Left ventricle myocardium inferior (tissue), 1 donor: ENCODE measurements at places on chromosomes 16 and 17. TPM values are rescaled to one million over a fixed set of nuclear protein-coding genes. Genes with fewer than 3 reads are reported as not detected.

DNA sequence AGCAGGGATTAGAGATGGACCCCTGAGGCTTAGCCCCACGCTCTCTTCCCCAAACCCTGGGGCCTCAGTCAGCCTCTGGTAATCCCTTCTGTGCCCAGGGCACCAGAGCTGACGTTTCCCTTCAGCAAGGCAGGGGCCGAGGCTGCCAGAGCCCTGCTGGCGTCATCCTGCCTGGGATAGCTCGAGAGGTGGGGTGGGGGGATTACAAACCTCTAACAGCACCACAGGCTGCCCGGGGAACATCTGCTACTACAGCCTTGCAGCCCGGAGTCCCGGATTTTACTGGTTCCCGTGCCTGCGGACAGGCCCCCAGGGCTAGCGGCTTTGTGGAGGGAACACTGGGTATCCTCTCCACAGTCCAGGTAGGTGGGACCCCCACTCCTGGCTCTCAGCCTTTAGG is at the start of gene AANAT:
Gene AANAT, plus strand, starts transcription at position 238 of the 400 bp plus-strand sequence. CDS start 1,144 bp downstream, outside the sequence.
- peaks cover 13% of the 10 kb centered on the region for H3K36me3 ChIP-seq
- no peak for DNase-seq
- H3K27me3 ChIP-seq, result no peaks in the 10 kb centered on the region
- H3K27ac ChIP-seq, result no peak within 1 kb of the TSS

DNA sequence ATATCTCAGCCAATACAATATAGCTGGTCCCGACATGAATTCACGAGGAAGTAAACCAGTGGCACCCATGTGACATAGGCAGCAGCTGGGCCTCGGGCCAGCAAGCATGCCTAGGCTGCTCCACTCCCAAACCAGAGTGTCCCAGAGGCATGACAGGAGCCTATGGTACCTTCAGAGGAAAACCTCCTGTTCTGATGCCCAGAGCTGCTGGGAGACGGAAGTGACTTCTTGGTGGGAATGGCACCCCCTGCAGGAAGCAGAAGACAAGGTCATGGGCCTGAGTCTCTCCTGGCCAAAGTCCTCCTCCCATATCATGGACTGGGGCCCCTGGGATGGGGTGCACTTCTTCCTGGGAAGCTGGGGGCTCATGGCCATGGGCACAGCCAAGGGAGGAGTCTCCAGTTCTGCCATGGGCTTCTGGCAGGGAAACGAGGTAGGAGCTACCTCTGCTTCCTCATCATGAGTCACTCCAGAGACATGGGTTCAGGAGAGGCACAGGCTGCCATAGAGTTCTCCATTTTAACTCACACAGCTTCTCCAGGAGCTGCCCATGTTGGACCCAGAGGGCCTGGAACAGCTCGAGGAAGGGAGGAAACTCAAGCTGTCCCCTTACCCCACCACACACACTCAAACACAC is 13.4 kb downstream of the FBF1 start:
- no peaks in the 10 kb centered on the region for H3K27me3 ChIP-seq
- peaks cover 17% of the 10 kb centered on the region for H3K36me3 ChIP-seq
- H3K4me1 ChIP-seq, result peaks cover 4% of the 10 kb centered on the region
- DNase-seq, result no peak
- H3K27ac ChIP-seq, result no peak overlapping the region

The EVI2A gene
- total RNA-seq, result 2.9 TPM

DNA sequence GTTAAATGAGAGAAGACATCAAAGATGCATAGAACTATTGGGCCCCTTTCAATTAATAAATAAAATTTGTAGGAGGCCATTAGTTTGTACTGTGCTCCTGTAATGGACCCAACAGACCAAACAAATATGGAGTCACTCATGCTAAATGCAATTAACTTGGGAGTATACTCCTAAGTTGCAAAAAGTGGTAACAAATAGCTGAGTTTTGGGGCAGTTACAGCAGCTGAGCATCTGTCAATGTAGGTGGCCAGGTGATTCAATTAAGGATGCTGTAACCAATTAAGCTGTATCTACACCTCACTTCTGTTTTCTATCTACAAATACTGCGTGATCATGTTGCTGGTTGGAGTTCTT is 34.9 kb downstream of the WNT9B start:
- H3K4me1 ChIP-seq, result no peaks in the 10 kb centered on the region
- H3K4me3 ChIP-seq, result no peak overlapping the region
- peaks cover 86% of the 10 kb centered on the region for H3K27me3 ChIP-seq
- DNase-seq, result no peak
- no peaks in the 10 kb centered on the region for H3K36me3 ChIP-seq
- H3K27ac ChIP-seq, result no peak overlapping the region

- peaks cover 54% of the 10 kb centered on the region for H3K4me1 ChIP-seq
- H3K27ac ChIP-seq, result no peak overlapping the region
- H3K36me3 ChIP-seq, result peaks cover 66% of the 10 kb centered on the region
- no peak for DNase-seq
- H3K4me3 ChIP-seq, result no peak overlapping the region
Measured at GRCh38 chr17:5422505-5422904, 2.5 kb downstream of the RPAIN start.

The CD300A gene
- 1.2 TPM for total RNA-seq

DNA sequence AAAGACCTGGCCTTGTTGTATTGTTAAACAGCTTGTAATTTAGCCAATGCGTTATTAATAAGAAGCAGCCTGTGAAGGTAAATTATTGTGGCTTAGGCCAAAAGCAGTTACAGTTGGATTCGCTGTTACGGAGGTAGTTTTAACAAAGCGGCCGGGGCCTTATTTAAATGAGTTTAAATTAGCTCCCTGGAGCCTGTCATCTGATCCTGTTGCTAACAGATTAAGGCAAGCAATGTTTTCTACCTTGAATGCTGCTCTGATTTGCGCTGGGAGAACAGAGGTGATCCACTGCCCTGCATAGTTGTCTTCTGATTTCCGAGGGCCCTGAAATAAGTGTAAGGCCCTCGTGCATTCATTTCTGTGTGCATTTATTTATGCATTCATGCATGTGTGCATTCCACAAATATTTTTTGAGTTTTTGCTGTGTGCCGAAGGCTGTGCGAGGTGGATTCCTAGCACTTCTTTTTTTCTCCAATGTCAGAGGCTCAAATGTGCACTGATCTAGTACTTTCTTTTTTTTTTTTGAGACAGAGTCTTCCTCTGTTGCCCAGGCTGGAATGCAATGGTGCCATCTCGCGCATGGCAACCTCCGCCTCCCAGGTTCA is 10.9 kb downstream of the SEC14L5 start:
- H3K27me3 ChIP-seq, result no peaks in the 10 kb centered on the region
- DNase-seq, result no peak
- peaks cover 5% of the 10 kb centered on the region for H3K4me1 ChIP-seq
- no peaks in the 10 kb centered on the region for H3K36me3 ChIP-seq
- peak overlapping the region; percentile 23 for H3K27ac ChIP-seq

DNA sequence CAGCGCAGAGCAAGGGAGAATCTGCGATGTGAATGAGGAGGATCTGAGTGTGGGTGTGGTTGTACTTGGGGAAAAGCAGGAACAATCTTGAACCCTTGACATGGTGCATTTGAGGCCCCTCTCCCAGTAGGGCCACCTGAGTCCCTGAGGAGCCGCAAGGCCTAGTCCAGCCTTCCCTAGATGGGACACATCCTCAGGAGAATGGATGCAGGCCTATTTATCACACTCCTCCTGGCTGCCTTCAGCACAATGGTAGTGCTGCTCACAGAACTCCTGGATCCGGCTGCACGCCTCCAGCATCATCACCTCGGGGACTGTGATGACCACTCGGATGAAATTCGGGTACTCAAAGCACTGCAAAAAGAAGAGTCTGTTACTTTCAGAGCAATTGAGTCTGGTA is 9.0 kb downstream of the TAT start:
- no peak for DNase-seq
- peaks cover 14% of the 10 kb centered on the region for H3K27me3 ChIP-seq
- H3K36me3 ChIP-seq, result no peaks in the 10 kb centered on the region

- DNase-seq, result no peak
- H3K27ac ChIP-seq, result no peak overlapping the region
- H3K4me3 ChIP-seq, result no peak overlapping the region
- no peaks in the 10 kb centered on the region for H3K27me3 ChIP-seq
Measured at GRCh38 chr17:74786431-74787055, 10.4 kb upstream of the NAT9 start.

DNA sequence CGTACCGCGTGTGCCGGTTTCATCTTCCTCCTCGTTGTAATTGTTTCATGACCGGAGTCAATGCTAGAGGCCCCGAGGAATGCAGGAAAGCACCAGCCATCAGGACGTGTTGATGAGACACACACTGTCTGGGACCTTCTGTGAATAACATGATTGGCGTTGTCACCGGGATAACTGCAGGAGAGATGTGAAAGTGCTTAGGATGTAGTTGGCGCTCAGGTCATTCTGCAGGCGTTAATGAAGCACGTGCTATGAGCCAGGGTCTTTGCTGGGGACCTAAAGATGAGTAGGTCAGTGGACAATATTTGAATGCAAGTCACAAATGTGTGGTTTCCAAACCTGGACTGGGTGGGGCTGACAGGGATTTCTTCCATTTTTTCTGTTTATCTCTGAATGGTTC is 181.6 kb upstream of the HSBP1 start:
- H3K4me3 ChIP-seq, result no peak overlapping the region
- H3K36me3 ChIP-seq, result no peaks in the 10 kb centered on the region
- no peaks in the 10 kb centered on the region for H3K4me1 ChIP-seq
- DNase-seq, result no peak
- H3K27ac ChIP-seq, result no peak overlapping the region

DNA sequence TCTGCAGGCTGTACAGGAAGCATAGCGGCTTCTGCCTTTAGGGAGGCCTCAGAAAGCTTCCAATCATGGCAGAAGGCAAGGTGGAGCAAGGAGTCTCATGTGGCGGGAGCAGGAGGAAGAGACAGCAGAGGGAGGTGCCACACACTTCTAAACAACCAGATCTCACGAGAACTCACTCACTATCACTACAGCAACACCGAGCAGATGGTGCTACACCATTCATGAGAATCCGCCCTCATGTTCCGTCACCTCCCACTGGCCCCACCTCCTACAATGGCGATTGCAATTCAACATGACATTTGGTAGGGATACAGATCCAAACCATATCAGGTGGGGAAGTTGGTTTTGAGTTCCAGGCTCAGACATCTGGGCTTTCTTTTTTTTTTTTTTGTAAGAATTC is 31.9 kb upstream of the NUDT7 start:
- H3K27me3 ChIP-seq, result peaks cover 55% of the 10 kb centered on the region
- no peaks in the 10 kb centered on the region for H3K4me1 ChIP-seq
- no peaks in the 10 kb centered on the region for H3K36me3 ChIP-seq
- DNase-seq, result no peak
- H3K27ac ChIP-seq, result no peak overlapping the region

The ITGAL gene
- total RNA-seq, result 2.4 TPM

The CISD3 gene
- 75.9 TPM for total RNA-seq

The MYH8 gene
- total RNA-seq, result not detected

DNA sequence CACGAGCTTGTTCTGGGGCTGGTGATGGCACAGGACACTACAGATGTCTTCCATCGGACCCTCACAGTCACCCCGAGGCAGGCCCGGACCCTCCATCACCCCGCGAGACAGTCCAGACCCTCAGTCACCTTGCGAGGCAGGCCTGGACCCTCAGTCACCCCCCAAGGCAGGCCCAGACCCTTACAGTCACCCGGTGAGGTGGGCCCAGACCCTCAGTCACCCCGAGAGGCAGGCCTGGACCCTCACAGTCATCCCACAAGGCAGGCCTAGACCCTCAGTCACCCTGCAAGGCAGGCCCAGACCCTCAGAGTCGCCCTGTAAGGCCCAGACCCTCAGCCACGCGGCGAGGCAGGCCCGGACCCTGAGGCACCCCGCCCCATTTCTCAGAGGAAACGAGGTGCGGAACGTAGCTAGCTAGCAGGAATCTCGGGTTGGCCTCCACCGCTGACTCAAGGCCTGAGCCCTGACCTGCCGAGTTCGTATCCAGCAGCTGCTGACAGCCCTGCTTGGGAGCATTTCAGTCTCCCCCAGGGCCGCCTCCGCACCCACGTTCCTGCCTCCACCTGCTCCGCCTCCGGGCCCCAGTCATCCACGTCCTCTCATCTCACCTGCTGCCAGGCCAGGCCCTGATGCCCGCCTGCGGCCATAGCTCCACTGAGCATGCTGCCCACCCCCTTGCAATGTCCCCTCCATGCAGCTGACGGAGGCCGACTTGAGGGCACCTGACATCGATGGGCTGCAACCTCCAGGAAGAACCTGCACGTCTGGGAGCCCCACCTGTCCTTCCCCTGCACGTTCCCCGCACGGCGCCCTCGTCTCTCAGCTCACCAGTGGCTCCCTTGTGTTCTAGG is 28.7 kb downstream of the RPH3AL start:
- peaks cover 23% of the 10 kb centered on the region for H3K27me3 ChIP-seq
- no peak for DNase-seq
- H3K4me1 ChIP-seq, result peaks cover 10% of the 10 kb centered on the region
- peaks cover 11% of the 10 kb centered on the region for H3K36me3 ChIP-seq
- H3K4me3 ChIP-seq, result no peak overlapping the region

The SLC16A6 gene
- total RNA-seq, result 0.08 TPM

DNA sequence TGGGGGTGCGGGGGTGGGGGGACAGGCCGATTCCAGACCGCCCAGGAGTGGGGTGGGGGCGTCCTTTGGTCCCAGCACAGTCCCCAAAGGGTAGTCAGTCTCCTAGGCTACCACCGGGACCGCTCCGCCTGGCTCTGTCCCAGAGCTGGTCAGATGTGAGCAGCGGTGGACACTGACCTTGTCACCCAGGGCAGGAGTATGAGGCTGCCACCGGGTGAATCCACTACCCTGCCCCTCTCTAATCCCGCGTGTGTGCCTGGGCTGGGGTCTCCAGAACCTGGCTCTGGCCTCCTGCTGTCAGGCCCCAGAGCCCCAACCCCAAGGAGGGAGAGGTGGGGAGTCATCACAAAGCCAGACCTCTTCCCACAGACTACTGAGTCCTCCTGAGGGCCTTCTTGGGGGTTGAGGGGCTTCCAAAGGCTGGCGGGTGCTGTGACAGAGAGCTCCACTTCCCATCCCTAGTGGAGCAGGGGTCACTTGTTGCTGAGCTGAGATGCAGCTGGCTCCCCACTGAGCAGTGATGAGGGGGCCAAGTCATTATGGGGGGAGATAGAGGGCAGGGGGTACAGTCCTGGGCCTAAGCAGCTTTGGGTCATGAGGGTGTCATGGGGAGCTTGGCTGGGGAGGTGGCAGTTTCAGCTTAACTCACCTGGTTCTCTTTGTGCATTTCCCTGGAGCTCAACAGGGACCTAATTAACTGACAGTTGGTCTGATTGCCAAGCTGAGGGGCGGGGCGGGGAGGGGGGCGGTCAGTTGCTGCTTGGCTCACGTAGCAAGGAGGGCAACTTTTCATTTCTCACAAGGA is 1.2 kb downstream of the PPP1R1B start:
- no peak overlapping the region for H3K27ac ChIP-seq
- H3K36me3 ChIP-seq, result no peaks in the 10 kb centered on the region
- no peak for DNase-seq

DNA sequence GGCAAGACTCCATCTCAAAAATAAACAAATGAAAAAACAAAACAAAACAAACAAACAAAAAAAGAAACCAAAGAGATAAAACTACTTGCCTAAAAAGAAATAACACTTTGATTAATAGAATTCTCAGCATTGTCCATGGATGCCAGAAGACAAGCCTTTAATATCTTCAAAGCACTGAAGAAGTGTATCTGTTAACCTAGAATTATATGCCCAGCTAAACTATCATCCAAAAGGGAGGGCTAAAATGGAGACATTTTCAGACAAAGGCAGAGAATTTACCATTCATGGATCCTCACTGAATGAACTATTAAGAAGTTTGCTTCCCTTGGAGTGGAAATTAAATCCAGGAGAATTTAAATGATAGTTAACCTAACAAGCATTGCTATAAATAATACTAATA is 130.1 kb upstream of the SEC14L1 start:
- peaks cover 60% of the 10 kb centered on the region for H3K27me3 ChIP-seq
- no peak overlapping the region for H3K27ac ChIP-seq
- no peaks in the 10 kb centered on the region for H3K36me3 ChIP-seq
- H3K4me1 ChIP-seq, result no peaks in the 10 kb centered on the region
- DNase-seq, result no peak

- no peak overlapping the region for H3K4me3 ChIP-seq
- no peak for DNase-seq
- H3K4me1 ChIP-seq, result peaks cover 83% of the 10 kb centered on the region
- no peaks in the 10 kb centered on the region for H3K27me3 ChIP-seq
- no peaks in the 10 kb centered on the region for H3K36me3 ChIP-seq
Measured at GRCh38 chr17:76435751-76436150, 17.2 kb downstream of the UBE2O start.
